ENCODE measurements at places on chromosomes 1 and 21. TPM values are rescaled to one million over a fixed set of nuclear protein-coding genes. Genes with fewer than 3 reads are reported as not detected.

DNA sequence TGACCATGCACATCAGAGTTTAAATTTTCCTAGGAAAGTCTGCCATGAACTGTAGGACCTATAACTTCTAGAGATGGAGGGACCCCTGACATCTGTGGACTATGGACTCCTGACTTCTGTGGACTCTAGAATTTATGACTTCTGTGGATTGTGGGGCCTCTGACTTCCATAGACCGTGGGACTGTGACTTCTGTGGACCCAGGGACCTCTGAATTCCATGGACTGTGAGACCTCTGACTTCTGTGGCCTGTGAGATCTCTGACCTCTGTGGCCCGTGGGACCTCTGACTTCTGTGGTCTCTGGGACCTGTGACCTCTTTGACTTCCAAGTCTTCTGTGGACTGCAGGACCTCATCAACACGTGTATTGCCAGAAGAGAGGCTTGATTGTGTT lies 36.7 kb downstream of the PEX14 start:
- no peaks in the 10 kb centered on the region for H3K27me3 ChIP-seq
- no peak overlapping the region for H3K27ac ChIP-seq
- H3K4me1 ChIP-seq, result no peaks in the 10 kb centered on the region
- H3K4me3 ChIP-seq, result no peak overlapping the region
- H3K36me3 ChIP-seq, result no peaks in the 10 kb centered on the region

- H3K4me1 ChIP-seq, result no peaks in the 10 kb centered on the region
- no peak for DNase-seq
- H3K27me3 ChIP-seq, result no peaks in the 10 kb centered on the region
- H3K36me3 ChIP-seq, result no peaks in the 10 kb centered on the region
Measured at GRCh38 chr1:2980849-2981248, 40.4 kb upstream of the ACTRT2 start.

- H3K27ac ChIP-seq, result no peak overlapping the region
- DNase-seq, result peak; percentile 52
- no peaks in the 10 kb centered on the region for H3K36me3 ChIP-seq
Measured at GRCh38 chr1:179706339-179706941, 36.7 kb upstream of the FAM163A start.

- H3K4me3 ChIP-seq, result no peak overlapping the region
- no peaks in the 10 kb centered on the region for H3K4me1 ChIP-seq
- H3K27me3 ChIP-seq, result no peaks in the 10 kb centered on the region
- no peak overlapping the region for H3K27ac ChIP-seq
- peaks cover 3% of the 10 kb centered on the region for H3K36me3 ChIP-seq
- DNase-seq, result no peak
Measured at GRCh38 chr1:43913666-43914360, 19.8 kb upstream of the ARTN start.

DNA sequence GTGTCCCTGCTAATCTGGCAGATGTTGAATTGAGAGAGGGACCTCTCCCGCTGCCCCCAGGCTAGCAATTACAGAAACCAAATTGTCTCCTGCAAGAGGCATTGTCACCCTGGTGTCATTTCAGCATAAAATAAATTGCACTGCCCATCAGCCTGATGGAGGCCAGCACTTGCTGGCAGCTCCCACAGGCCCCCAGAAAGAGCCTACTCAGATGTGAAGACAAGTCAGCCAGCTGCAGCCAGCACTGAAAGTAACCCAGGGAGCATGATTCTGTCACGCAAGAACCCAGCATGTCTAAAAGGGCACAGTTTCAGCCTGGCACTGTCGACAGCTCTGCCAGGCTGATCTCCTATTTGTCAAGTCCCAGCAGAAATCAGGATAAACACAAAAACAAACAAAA lies 110.3 kb upstream of the CTTNBP2NL start:
- no peaks in the 10 kb centered on the region for H3K36me3 ChIP-seq
- no peak overlapping the region for H3K4me3 ChIP-seq
- no peaks in the 10 kb centered on the region for H3K27me3 ChIP-seq
- no peaks in the 10 kb centered on the region for H3K4me1 ChIP-seq
- no peak overlapping the region for H3K27ac ChIP-seq

DNA sequence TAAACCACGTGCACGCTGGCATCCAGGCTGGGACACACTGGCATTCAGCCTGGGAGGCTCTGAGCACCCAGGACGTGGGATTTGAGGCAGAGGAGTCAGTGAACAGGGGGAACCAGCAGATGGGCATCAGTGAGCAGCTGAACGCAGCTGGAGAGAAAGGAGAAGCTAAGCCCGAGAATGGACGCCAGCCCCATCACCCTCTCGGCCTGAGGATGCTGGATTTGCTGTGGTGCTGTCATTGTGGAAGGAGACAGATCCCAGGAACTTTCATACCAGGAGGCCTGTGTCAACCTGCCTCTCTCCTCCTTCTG lies 132.8 kb downstream of the PGBD5 start:
- H3K4me1 ChIP-seq, result no peaks in the 10 kb centered on the region
- DNase-seq, result peak; percentile 33
- H3K36me3 ChIP-seq, result no peaks in the 10 kb centered on the region
- no peak overlapping the region for H3K4me3 ChIP-seq

DNA sequence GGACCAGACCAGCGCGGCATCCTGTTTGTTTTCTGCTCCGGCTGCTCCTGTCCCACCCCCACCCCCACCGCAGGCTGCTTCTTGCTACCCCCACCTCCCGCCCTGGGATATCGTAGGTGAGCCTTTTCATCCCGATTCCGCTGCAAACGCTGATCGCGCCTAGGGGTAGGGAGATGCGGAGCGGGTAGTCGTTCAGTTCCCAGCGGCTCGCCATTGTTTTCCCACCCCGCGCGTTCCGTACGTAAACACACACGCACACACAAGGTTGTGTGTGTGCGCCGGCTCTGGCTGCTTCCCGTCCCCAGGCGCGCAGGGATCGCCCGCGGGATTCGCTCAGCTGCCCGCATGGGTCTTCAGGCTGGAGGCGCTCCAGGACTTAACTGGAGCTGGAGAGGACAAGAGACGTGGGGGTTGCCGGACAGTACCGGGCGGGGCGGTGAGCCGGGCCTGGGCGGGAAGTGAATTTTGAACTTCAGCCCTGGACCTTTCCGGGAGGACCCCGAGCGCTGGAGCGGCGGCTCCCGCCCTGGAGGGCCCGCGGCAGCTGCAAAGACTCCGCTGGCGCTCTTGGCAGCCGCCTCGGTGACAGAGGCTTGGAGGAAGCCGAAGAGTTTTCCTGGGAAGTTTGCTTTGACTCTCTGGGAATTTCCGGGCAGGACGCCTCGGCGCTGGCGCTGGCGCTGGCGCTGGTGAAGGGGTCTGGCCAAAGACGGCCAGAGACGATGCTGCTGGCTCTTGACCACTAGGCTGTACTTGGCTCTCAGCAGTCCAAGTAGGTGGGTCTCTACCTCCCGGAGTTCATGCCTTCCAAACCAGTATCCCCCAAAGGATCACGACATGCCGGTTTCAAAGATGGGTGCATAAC lies 1.6 kb downstream of the SOX13 start:
- no peaks in the 10 kb centered on the region for H3K4me1 ChIP-seq
- H3K4me3 ChIP-seq, result peak overlapping the region; percentile 70
- H3K27me3 ChIP-seq, result no peaks in the 10 kb centered on the region
- no peaks in the 10 kb centered on the region for H3K36me3 ChIP-seq
- peak; percentile 85 for DNase-seq

DNA sequence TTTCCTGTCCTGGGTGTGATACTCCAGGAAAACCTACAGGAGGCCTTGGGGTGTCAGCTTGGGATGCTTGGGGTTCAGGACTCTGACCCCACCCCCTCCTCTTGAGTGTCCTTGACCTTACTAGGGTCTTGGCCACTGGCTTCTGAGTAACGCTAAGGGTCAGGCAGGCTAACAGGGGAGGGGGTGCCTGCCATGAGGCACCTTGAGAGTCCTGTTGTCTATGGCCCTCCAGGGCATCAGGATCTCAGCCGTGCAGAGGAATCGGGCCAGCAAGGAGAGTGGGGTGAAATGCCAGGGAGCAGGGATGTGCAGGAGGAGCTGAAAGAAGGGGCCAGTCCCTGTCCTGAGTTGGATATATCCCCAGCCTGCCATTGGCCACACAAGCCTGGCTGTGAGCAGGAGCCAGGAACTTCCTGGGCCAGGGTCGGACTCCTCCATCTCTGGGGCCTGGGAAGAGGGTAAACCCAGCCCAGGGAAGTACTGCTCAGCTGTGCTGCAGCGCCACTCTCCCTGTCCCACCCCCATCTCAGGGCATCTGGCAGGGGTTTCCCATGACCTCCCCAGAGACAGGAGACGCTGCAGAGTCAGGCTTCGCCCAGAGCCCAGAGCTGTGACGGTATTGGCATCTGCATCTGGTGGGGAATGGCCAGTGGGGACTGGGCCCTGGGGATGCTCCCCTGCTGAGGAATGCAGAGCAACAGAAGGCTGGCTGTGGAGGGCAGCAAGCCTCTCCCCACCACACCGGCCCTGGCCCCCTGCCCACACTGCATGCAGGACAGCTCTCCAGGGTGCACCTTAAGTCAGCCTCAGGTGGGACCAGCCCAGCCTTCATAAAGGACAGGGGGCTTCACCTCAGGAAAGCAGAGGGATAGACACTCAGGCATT lies 6.3 kb downstream of the KIF21B start:
- H3K36me3 ChIP-seq, result no peaks in the 10 kb centered on the region
- no peak overlapping the region for H3K4me3 ChIP-seq
- DNase-seq, result no peak
- no peak overlapping the region for H3K27ac ChIP-seq

DNA sequence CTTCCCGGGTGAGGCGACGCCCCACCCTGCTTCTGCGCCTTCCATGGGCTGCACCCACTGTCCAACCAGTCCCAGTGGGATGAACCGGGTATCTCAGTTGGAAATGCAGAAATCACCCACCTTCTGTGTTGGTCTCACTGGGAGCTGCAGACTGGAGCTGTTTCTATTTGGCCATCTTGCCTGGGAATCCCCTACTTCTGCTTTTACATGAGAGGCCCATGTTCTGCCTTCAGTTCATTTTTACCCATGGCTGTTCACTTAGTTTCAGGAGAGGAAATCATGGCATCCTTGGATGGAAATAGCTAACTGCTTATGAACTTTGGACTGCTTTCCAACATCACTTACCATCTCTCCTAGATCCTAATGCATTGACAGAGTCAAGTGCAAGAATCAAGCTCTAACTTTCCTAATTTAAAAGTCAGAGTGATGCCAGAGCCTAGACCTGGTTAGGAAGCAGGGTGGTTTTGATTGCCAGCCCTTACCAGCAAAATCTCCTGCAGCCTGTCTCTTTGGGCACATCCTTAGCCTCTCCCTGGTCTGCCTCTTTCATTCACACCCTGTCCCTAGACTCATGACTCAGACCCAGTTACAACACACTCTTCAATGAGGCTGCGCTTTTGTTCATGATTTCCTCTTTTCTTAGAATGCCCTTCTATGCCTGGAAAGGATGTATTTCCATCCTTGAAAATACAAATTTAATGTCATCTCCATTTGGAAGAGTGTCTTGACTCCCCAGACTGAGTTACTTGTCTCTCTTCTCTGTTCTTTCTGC lies 137.2 kb downstream of the KCTD3 start:
- no peak overlapping the region for H3K4me3 ChIP-seq
- DNase-seq, result no peak
- H3K27me3 ChIP-seq, result no peaks in the 10 kb centered on the region
- H3K4me1 ChIP-seq, result no peaks in the 10 kb centered on the region
- H3K27ac ChIP-seq, result no peak overlapping the region

GRCh38 chr1:182784556-182785171 lies 4.9 kb upstream of the NPL start:
- H3K36me3 ChIP-seq, result no peaks in the 10 kb centered on the region
- no peak for DNase-seq
- no peaks in the 10 kb centered on the region for H3K4me1 ChIP-seq
- H3K27me3 ChIP-seq, result no peaks in the 10 kb centered on the region
- no peak overlapping the region for H3K4me3 ChIP-seq
- no peak overlapping the region for H3K27ac ChIP-seq

GRCh38 chr1:54566438-54567141 lies 18.6 kb downstream of the ACOT11 start:
- DNase-seq, result peak; percentile 43
- H3K27me3 ChIP-seq, result no peaks in the 10 kb centered on the region
- no peak overlapping the region for H3K27ac ChIP-seq
- H3K36me3 ChIP-seq, result no peaks in the 10 kb centered on the region

GRCh38 chr1:55276671-55277376 lies 61.7 kb upstream of the USP24 start:
- H3K4me1 ChIP-seq, result no peaks in the 10 kb centered on the region
- no peaks in the 10 kb centered on the region for H3K27me3 ChIP-seq
- H3K27ac ChIP-seq, result no peak overlapping the region
- H3K4me3 ChIP-seq, result no peak overlapping the region
- no peaks in the 10 kb centered on the region for H3K36me3 ChIP-seq

DNA sequence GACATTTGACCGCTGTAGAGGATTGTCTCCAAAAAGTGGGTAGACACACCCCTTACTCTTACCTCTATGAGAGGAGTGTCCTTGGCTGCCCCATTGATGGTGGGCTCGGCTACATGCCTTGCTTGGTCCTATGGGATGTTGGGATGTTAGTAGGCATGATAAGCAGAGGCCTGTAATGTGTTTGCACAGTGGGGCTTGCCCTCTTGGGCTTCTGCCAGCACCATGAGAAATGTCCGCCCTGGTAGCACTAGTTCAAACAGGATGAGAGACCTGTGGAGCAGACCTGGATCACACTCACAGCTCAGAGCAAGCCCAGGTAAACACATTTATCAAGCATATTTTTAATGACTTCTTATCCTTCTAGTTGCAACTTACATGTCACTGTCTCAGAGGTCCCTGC lies 54.2 kb downstream of the SH3GLB1 start:
- H3K36me3 ChIP-seq, result no peaks in the 10 kb centered on the region
- no peaks in the 10 kb centered on the region for H3K27me3 ChIP-seq
- no peak overlapping the region for H3K4me3 ChIP-seq
- no peak overlapping the region for H3K27ac ChIP-seq
- DNase-seq, result no peak

GRCh38 chr21:38236232-38236631 lies 20.6 kb upstream of the KCNJ15 start:
- no peaks in the 10 kb centered on the region for H3K27me3 ChIP-seq
- H3K4me3 ChIP-seq, result no peak overlapping the region
- H3K4me1 ChIP-seq, result no peaks in the 10 kb centered on the region

GRCh38 chr1:43708002-43708410 lies 670 bp downstream of the ST3GAL3 start:
- peak overlapping the region; percentile 43 for H3K27ac ChIP-seq
- peak overlapping the region; percentile 53 for H3K4me3 ChIP-seq
- H3K4me1 ChIP-seq, result no peaks in the 10 kb centered on the region
- H3K27me3 ChIP-seq, result no peaks in the 10 kb centered on the region
- no peak for DNase-seq
- peaks cover 3% of the 10 kb centered on the region for H3K36me3 ChIP-seq

DNA sequence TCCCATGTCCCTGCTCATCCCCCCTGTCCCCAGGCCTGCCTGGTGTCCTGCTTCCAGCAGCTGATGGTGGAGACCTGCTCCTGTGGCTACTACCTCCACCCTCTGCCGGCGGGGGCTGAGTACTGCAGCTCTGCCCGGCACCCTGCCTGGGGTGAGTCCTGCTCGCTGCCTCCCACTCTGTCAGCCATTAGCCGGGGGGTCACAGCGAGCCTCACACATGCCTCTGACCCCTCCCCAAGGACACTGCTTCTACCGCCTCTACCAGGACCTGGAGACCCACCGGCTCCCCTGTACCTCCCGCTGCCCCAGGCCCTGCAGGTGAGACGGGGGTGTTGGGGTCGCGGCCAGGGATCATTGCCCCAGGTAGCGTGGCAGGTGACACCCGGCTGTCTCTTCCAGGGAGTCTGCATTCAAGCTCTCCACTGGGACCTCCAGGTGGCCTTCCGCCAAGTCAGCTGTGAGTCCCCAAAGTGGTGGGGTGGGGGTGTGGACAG lies 10.0 kb downstream of the SCNN1D start:
- H3K4me1 ChIP-seq, result no peaks in the 10 kb centered on the region
- H3K27ac ChIP-seq, result no peak overlapping the region
- H3K36me3 ChIP-seq, result no peaks in the 10 kb centered on the region
- no peak overlapping the region for H3K4me3 ChIP-seq
- no peak for DNase-seq

Gene TGFB2
- 2.2 TPM for polyA plus RNA-seq

Gene ADAMTS4
- polyA plus RNA-seq, result 6.8 TPM

Gene RNU1-4
- polyA plus RNA-seq, result not detected

Gene OR13G1
- not detected for polyA plus RNA-seq

Gene PLD5
- polyA plus RNA-seq, result 4.5 TPM

Gene CHODL
- polyA plus RNA-seq, result 2.9 TPM

Gene SAMD13
- 3.1 TPM for polyA plus RNA-seq

Measured in aorta (tissue), 5 donors.